NCI-H69 (cell line): ENCODE measurements at places on chromosomes 3 and 15.

- peak; percentile 96 for DNase-seq
Measured at GRCh38 chr3:129593595-129594339, 12.7 kb downstream of the PLXND1 start.

GRCh38 chr3:64563751-64564150, 124.0 kb downstream of the ADAMTS9 start:
- no peak for DNase-seq

- no peak for DNase-seq
Measured at GRCh38 chr3:186281176-186281575, 80.9 kb downstream of the DGKG start.

GRCh38 chr15:98452238-98452637, 196.1 kb upstream of the IGF1R start:
- no peak for DNase-seq
